ENCODE measurements at places on chromosomes 7 and 10.

DNA sequence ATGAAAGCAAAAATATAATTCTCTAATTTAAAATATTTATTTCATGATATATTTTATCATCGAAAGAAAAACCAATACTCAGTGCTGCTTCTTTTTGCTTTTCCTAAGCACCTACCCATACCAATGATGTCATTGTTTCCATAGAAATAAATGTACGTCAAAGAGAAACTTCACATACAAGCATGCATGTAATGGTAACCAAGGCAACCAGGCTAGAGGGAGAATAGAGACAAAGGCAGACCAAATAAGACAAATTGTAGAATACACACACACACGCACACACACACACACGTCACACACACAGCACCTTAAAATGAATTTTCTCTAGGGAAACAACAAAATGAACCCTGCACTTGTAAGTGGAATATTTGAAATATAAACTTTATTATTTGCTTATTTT lies 75.5 kb downstream of the MACC1 start:
- DNase-seq, result no peak

DNA sequence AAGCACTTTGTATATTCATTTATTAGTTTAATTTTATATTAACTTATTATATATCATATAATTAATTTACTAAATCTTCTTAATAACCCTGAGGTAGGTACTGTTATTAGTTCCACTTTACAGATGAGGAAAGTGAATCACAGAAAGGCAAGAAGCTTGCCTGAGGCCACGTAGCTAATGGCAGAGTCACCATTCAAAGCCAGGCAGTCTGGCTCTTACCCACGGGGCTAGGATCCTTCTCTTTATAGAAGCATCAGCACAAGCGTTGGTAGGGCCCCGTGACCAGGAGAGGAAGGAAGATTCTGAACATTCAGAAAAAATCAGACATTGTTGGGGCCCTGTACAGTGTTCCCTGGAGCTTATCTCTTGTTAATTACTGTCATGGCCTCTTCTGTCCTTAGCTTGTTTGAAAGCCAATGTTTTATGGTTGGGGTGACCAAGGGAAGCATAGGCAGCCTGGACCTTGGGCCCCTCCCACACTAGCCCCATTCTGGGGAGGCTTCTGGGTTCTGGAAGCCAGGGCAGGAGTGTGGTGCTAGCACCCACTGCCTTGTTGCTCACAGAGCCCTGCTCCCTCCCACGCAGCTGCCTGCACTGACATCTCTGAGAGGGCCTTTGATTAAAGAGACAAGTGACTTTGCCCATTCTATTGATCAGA lies 31.1 kb upstream of the SLF2 start:
- no peak for DNase-seq

- DNase-seq, result no peak
Measured at GRCh38 chr10:123997013-123997412, 96.4 kb downstream of the CHST15 start.

DNA sequence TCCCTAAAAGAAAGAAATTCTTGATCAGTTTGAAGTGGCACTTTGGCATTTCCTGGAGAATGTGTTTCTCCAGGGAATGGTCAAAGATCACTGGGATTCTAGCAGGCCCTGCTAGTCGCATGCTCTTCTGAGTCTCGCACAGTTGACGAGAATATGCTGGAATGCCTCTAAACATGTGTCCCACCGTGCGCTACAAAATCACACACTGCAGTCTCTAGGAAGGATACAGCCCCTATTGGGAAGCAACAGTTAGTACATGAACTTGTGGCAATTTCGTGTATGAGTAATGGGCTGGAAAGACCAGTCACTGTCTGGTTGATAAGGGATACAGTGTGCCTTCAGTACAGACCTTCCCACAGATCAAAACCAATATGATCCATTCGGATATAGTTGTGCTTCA lies 257.9 kb downstream of the PRPF18 start:
- DNase-seq, result no peak

GRCh38 chr10:30036811-30037210 lies 22.6 kb downstream of the JCAD start:
- no peak for DNase-seq

- DNase-seq, result no peak
Measured at GRCh38 chr10:124238367-124238766, 145.0 kb upstream of the CHST15 start.

GRCh38 chr10:60114765-60115586 lies 208.6 kb upstream of the CCDC6 start:
- no peak for DNase-seq

- DNase-seq, result no peak
Measured at GRCh38 chr10:45053569-45054100, 52.9 kb downstream of the ZNF22 start.

DNA sequence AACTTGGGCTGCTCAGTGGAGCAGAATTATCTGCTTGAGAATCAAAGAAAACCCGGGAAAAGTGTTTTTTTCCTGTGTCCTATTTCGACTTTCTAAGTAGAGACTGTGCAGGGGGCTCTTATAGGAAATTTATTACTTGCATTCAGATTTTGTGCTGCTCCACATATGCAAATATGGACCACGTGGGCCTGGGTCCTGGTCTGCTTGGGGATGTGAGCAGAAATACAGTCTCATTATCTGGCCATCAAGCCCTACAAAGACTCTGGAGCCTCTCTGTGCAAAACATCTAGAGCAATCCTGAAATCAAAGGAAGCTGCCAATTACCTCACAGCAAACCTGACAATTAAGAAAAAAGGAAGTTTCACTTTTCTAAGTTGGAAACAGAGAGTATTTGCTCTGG lies 216.9 kb downstream of the LRMDA start:
- no peak for DNase-seq

GRCh38 chr10:77500754-77501151 lies 136.9 kb downstream of the KCNMA1 start:
- no peak for DNase-seq

Measured in stimulated activated CD4-positive, alpha-beta T cell treated with anti-CD3 and anti-CD28 coated beads, Interleukin-12 subunit alpha, Interleukin-12 subunit beta, amount 100 ng/mL, for 4 hours (primary cell).